CD4-positive, alpha-beta T cell treated with Interleukin-17A for 1 hour (primary cell): ENCODE measurements at places on chromosomes 12 and 14.

GRCh38 chr12:104910196-104910840, 47.8 kb downstream of the SLC41A2 start:
- no peak for DNase-seq

DNA sequence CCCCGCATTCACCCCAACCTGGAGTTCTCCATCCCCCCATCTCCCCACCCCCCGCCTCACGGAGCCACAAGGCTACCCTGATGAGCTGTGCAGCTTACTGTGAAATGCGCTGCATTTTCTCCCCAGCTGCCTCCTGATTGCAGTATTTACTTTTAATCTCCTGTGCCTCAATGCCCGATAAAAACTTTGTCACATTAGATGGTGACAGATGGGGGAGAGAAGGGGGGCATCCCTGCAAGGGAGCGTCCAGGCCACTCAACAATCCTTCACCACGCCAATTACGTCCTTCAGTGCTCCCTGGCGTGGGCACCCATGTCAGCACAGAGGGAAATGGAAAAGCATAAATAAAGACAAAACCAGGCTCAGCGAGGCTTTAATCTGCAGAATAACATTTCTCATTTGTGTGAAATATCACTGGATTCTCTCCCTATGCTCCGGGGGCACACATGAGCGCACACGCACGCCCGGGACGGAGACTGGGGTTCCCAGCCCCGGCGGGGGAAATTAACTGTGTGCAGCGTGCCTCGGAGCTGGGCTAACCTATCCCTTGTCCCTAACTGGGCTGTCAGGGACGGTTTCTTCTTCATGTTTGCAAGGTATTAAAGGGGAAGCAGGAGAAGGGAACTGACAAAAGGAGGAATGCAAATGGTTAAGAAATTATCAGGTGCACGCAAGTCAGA, 186.7 kb upstream of the VASH1 start:
- no peak for DNase-seq

GRCh38 chr12:95216711-95217376, 423 bp downstream of the FGD6 start:
- DNase-seq: peak; percentile 27

DNA sequence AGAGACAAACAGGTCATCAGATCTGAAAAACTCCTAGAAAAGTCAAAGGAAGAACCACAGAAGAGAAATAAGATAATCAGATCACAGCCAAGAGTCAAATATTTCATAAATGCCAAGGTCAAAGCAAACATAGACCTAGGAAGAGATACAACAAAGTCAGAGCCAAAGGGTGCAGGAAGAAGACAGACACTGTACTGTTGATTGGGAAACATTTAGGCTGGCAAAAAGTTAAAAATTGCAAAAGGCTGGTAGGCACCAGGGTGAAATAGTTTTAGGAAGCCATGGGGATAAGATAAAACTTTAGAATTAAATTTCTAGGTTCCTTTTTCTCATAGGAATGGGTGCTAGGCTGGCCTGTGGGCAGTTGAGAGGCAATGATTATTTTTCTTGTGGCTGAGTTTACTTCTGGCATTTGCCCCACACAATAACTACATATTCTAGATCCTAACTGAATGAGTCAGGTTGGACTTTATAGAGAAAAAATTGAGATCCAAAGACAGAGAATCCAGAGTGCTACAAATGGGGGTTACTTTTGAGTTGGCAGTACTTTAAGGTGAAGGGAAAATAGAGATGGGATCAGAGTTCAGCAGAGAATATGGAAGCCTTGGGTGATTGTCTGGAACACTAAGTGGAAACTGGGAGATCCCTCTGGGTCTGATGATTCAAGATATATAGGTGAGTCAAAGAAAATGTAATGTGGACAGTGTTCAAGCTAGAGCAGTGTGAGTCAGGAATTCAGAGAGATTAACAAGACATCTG, 215.5 kb downstream of the C12orf50 start:
- no peak for DNase-seq

DNA sequence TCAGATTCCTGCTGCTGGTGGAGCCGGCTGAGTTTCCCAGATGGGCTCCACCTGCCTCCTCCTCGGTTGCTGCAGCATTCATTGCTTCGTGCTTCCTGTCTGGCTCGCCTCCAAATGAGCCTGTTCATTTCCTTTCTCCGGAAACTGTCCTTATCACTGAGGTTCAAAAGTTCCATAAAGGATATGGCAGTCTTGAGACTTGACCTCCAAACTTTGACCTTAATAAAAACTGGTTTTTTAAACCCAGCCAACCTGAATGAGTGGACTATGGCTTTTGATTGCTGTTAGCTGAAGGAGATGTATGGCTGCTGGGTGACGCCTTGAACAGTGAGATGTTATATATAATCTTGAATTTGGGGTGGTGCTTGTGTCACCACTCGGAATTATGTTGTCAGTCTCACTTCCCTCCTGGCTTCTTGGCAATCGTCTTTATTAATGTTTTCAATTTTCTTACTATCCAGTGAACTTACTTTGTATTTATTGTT, 62.7 kb downstream of the RASSF3 start:
- peak; percentile 58 for DNase-seq

DNA sequence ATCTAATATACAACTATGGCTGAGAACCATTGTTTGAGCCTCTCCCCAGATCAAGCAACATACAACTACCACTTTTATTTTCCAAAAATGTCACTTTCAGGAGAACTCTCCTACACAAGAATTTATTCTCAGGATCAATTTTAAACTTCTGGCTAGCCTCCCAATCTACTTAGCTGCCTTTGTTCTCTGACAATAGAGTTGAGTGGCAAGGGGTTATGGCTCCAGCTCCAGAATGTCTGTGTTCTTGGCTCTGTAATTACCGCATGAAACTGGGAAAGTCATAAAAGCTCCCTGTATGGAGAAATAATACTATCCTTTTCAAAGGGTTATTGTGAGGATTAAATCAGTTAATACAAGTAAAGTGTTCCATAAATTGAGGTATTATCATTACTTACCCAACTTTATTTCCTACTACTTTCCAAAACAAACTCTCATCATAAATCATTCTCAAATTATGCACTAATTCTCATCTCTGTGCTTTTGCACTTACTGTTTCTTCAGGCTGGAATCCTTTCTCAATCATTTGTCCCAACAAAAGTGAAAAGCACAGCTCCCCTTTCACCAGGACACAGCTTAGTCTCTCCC, 121.9 kb downstream of the GARIN6 start:
- no peak for DNase-seq

DNA sequence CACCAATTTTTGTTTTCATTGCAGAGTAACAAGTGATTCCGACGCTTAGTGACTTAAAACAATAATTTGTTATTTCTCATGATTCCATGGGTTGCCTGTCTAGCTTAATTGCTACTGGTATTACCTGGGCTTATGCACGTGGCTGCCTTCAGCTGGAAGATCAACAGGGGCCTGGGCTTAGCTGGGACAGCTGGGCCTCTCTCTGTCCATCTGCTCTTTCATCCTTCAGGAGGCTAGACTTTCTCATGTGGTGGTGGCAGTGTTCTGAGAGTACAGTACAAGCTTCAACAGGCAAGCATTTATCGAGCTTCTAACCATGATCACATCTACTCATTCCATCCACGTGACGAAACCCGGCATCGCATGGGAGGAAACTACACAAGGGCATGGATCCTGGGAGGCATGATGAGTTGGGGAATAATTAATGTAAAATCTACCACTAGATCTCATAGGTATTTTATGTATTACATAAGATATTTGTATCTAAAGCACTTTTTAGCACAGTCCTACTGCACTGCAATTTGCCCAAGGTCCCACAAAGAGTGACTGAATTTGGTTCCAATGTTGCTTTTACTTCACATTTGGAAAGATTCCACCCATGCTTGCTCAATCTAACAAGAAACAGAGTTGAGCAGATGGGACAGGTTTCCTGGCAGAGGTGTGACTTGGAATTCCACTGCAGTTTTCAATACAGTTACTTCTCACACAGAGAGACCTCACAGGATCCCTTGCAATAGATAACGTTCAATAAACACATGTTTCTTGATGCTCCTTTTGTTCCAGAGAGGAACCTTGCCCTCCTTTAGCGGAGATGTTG, 153.1 kb upstream of the FRMD6 start:
- DNase-seq: no peak

DNA sequence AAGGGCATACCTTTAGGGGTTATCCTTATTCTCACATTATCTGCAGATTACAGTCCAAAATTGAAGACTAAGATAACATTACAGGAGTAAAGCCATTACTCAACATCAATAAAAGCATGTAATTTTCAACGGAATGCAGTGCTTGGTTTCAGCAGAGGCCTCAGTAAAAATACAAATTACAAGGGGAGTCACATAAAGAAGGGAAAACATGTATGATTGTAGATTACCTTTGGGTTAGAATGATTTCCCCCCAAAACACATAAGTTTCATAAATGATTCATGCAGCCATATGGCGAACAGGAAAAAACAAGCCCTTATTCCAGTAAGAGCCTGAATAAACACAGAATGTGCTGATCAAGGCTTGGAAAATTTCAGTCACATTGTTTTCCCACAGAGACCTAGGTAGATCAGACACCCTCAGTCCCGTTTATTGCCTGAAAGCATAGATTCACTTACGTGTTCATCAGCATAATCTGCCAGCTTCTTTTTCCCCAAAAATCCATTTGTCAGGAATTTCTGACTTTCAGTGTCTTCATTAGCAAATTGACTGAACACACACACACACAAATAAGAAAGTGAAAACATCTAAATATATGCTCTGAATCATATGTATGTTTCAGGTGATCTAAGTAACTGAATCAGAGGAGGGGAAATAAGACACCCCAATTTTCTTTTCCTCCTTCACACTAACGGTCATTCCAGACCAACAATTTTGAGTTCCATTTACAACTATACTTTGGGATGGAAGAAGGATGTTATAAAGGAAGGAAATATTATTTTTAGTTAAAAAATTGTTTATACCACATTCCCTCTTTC, 37.5 kb downstream of the SLC38A4 start:
- DNase-seq: no peak

DNA sequence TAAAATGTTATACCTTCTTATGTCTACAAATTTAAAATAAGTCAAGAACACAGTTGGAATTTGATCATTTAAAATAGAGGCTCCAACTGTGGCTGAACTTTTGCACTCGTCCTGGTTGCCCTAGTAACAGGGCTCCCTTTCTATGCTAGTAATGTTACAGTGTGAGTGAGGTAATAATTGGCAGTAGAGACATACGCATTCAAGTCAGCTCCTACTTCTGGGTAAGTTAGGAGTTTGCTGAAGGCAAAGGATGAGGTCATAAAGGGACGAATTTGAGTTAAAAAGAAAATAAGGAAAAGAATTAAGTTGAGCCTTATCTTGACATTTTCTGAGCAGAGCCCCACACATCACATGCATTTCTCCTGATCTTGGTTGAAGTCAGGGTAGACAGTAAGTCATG, 129.1 kb downstream of the TMEM117 start:
- DNase-seq: no peak

DNA sequence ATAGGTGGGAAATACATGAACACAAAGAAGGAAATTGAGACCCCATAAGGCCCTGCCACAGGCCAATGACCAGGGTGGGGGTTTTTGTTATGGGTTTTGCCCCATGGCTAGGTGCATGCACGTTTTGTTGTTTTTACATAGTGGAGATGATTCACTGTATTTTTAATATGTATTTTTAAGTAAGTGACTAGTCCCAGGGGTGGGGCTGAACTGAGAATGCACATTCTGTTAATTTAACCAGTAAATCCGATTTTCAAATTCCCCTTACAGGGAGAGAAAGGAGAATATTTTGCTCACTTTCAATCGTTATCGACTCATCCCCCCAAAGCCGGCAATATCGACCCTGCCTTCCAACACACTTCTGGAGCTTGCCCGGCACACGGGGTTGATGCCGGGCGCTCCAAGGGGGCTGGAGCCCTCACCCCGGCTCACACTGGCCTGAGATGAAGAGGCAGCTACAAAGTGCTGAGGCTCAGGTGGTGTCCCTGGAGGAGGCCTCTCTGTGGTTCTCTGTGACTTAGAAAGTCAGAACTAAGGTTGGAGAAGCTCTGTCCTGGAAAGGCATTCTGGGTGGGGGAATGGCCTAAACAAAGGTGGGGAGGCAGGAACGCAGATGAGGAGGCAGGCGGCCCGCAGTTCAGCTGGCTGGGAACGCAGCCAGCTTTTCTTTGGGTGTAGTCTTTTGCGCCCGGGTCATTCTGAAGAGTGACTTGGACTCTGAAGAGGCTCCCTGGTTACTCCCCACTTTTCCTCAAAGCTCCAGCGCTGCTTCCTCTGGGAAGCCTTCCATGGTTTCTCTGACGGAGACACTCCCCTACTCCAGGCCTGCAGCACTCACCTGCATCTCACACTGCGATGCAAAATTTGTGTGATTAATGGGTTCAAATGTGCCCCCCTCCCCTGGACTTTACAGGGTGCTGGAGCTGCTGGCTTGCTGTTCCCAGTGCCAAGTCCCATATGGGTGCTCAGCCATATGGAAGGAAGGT, 50.7 kb upstream of the DLK1 start:
- DNase-seq: no peak

- peak; percentile 92 for DNase-seq
These were observed at the start of gene TCP11L2 for GRCh38 chr12:106302401-106303201. Gene TCP11L2 (plus strand): TSS chr12:106302733. CDS start chr12:106311076, 8,343 bp downstream.

DNA sequence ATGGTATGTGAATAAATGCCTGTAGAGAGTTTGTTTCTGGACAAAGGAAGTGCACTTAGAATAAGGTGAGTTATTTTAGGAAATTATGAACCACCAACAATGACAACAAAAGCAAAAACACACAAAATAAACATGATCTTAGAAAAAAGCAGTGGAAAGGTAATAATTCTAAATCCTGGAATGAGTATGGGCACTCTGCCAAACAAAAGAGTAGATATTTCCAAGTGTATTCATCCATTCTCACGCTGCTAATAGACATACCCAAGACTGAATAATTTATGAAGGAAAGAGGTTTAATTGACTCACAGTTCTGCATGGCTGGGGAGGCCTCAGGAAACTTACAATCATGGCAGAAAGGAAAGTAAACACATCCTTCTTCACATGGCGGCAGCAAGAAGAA, 269.3 kb upstream of the NPAS3 start:
- no peak for DNase-seq

DNA sequence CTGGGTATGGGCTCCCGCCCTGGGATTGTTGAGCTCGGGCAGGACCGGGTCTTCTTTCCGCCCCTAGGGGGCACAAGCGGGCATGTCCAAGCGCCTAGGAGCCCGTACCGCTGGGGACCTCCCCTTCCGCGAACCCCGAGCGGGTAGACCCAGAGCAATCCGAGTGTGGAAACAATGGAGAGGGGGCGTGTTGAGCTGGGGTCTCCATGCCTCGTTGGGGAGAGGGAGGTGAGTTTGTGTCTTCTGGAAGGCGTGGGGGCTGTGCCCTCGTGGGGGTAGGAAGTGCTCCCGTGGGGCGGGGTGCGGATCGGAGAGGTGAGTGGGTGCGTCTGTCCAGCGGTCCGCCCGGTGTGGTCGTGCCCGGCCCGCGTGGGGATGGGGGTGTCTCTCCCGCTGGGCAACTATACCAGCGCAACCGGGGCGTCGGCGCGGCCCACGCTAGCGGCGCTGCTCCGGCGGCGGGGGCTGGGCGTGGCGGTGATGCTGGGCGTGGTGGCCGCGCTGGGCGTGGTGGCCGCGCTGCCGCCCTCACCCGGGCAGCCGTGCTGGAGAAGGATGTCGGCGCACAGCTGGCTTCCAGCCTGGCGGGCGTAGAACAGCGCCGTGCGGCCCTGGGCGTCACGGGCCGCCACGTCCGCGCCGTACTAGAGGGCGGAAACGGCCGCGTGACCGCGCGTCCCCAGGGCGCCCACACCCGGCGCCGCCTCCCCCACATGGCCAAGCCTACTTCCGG, 12.2 kb downstream of the AGAP2 start:
- peak; percentile 40 for DNase-seq
